ENCODE measurements at places on chromosomes 6 and 20.

GRCh38 chr20:62706857-62707256 is 1.8 kb upstream of the NTSR1 start:
- no peak for DNase-seq

DNA sequence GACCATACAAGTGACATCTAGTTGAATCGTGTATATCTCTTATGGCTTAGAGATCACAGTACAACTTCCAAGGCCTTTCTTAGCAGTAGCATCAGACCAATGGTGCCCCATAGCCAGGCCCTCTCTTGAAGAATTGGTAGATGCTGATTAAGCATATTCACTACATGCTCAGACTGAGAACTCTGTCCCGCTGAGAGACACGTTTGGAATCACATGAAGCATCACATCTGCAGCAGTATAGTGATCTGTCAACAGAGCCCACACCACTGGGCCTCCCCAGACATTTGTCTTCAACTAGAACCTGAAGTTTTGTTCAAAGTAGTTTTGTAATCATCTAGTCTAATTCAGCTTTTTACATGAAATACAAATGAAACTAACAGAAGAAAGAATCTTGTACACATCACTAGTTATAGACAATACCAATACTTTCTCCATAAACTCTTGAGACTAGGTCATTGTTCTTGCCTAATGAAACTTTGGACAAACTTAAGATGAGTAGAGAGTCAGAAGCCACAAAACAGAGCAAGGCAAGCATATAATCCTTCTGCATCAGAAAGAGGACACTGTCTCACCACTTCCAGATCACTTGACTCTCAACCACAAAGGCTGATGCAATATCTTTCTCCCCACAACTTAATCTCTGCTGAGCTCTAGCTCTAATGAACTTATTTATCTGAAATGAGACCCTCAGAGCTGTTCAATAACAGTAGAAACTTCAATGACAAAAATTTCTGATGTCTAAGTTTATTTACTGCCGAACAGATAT is 182.7 kb downstream of the TBX18 start:
- DNase-seq = no peak

GRCh38 chr6:14784596-14785492 is 461.0 kb upstream of the JARID2 start:
- no peak for DNase-seq

GRCh38 chr6:30156262-30156599 is 4.8 kb downstream of the TRIM10 start:
- DNase-seq = no peak

- DNase-seq = no peak
Measured at GRCh38 chr6:109306733-109307132, 75.5 kb downstream of the CD164 start.

DNA sequence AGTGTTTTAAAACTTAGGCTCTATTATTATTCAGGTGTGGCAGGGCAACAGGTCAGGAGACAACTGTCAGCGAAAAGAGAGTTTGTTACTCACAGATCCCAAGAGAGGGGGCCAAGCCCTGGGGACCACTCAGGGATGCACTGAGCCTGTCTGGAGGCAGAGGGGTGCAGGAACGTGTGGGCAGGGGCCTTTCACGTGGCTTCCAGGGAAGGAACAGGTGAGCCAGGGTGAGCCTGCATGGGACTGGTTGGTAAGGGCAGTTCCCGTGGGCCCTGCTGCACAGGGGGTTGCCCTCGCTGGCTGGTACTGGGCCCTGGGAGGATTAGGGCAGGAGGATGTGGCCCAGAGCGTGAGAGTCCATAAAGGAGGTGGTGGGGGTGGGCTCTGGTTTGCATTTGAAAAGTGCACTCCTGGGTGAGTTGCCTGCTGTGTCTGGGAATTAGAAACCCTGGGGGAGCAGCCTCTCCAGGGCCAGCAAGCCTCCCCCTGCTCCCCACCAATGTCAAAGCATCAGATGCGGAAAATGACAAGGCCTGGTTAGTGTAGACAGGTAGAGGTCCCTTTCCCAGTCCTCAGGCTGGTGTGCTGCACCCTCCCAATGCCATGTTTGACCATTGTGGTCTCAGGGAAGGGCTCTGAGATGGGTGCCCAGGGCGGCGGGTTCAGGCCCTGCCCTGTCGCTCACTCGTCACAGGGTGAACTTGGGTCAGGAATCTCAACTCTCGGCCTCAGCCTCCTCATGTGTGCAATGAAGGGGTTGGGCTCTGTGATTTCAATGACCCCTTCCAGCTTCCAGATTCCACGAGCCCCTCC is 127.4 kb upstream of the RPS6KA2 start:
- no peak for DNase-seq

GRCh38 chr20:25218492-25218891 is 23.0 kb downstream of the ENTPD6 start:
- DNase-seq = no peak

- DNase-seq = no peak
Measured at GRCh38 chr6:45843848-45844521, 171.7 kb downstream of the CLIC5 start.

Data from left renal pelvis (tissue), 4 donors.